ENCODE measurements at places on chromosomes 1 and 21. TPM values are rescaled to one million over a fixed set of nuclear protein-coding genes. Genes with fewer than 3 reads are reported as not detected.
A peak's percentile ranks its signal among the peaks of the same experiment; 100 is the strongest.

FCRL2 gene
- total RNA-seq = 0.17 TPM

B3GALT2 gene
- not detected for total RNA-seq

KRTAP12-2 gene
- not detected for total RNA-seq

OR2T5 gene
- not detected for total RNA-seq

TSEN15 gene
- 27.7 TPM for total RNA-seq

S100A10 gene
- total RNA-seq = 49.4 TPM

TPTE gene
- total RNA-seq = not detected

LCE3D gene
- total RNA-seq = not detected

TMEM52 gene
- total RNA-seq = 107 TPM

SLC37A1 gene
- total RNA-seq = 18.9 TPM

DNA sequence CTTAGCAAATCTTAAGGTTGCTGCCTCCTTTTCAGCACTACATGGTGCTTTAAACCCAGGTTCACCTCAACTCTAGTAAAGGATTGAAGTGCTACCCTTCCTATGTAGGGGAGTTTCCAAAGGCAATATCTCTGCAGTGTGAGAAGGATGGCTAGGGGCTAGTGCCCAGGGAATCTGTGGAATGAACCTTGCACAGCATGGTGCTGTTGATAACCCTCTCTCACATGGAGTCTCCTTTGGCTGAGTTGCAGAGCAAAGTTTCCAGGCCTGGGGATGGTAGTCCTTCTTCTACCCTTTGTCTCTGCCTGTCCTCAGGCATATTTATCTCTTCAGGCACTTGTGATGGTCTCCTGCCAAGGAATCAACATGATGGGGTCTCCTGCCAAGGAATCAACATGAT is 59.4 kb downstream of the AXDND1 start:
- no peak for DNase-seq

- DNase-seq = no peak
Measured at GRCh38 chr1:247173431-247173830, 1.6 kb upstream of the ZNF124 start.

DNA sequence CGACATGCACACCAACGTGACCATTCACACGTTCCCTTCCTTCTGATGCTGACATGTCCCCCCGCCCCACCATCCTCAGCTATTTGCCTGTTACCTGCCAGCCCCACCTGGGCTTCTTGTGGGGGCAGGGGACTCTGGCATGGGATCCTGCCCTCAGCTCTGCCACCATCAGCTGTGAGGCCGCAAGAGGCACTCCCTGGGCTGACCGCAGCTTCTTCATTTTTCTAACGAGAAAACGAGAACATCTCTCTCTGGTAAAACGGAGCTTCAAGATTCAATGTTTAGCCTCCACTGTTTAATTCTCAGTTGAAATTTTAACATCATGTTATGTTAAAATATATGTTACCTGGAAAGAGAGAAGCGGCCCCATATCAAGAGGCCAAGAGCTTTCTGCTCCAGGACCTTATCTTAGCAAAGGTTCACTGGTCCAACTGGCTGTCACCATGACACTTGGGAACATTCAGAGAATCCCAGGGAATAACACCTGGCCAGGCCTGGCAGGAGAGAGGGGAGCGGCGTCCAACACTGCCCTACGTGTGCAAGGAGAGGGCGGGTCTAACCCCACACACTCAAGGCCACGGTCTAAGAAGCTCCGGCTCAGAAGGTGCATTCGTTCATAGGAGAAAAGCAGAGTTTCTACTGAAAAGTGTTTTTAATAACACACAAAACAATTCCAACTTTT is 51.3 kb downstream of the HLCS start:
- DNase-seq = no peak

- DNase-seq = no peak
Measured at GRCh38 chr1:231163830-231164427, 2.1 kb downstream of the TRIM67 start.

GRCh38 chr1:78949227-78949626 is 57.3 kb downstream of the ADGRL4 start:
- no peak for DNase-seq

DNA sequence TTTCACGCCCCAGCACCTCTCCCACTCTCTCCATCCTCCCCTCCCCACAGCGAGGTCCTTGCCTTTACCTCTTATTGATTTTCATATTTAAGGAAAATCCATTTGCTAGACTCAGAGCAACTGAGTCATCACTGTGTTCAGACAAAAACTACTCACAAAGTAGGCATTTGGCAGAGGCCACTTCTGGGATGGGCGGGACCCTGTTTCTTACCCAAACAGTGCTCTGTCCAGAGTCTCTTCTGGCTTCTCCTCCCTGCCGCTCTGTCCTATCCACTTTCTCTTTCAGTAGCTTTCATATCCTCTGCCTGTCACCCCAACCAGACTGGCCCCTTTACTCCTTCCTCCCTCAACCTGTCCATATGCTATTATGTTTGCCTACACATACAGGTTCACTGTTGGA is 2.4 kb upstream of the NAV1 start:
- peak; percentile 69 for DNase-seq

DNA sequence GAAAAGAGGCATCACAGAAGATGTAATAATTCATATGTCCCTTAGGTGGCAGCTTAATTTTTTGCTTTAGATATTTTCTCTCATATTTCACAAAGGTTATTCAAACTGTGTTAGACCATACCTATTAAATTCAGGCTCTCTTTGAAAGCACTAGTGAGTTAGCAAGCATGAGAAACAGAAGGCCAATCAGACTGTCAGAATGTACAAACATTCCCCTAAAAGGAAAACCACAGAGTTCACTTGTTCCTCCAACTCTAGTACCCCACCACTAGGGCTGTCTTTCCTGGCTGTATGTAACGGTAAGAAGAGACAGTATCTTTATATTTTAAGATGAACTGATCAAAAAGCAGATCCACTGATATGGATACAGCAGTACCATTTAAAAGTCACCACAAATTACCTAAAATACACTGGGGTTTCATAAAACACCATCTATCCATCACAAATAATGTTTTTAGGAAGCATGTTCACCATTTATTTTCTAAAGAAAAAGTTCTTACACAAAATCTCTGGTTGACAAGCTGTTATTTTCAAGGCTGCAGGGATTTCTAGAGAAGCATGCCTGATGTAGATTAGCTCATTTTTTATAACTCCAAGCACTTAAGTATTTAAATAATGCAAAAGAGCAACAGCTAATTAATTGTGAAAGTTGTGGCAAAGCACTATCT is 1.8 kb downstream of the ARPC5 start:
- no peak for DNase-seq

DNA sequence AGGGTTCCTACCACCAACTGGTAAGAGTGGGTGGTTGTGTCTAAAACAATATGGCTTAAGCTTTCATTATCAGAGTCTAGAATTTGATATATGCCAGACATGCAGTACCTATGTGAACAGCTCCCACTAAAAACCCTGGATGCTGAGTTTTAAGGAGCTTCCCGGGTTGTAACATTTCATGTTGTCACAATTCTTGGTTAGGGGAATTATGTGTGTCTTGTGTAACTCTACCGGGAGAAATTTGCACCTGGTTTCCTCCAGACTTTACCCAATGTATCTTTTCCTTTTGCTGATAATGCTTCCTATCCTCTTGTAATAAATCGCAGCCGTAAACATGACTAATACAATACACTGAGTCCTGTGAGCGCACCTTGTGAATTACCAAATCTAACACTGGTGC is 48.3 kb downstream of the ARID4B start:
- DNase-seq = no peak

DNA sequence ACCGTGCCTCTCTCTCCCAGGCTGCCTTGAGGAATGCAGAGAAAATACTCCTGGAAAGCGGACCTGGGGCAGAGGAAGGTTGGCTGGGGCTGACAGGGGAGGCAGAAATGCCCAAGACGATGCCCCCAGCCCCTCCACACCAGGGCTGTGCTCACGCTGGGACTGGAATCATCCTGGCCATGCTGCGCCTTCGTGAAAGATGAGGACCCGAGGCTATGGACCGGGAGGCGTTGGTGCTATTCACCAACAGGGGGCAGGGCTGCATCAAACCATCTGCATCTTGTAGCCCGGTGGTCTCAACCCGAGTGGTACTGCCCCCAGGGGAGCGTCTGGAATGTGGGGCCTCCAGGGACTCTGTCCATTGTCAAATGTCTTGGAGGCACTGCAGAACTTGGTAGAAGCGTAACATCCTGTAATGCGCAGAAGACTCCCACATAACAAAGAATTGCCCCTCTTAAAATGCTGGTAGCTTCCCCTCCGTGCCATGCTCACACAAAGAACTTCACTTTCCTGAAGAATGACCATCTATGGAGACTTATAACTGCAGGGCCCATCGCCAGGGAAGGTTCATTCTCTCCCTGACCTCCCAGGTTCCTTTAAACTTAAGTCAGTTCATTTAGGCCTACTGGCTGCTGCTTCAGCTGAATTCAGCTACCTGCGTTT is 251.2 kb downstream of the RRAGC start:
- no peak for DNase-seq

GRCh38 chr1:37631036-37631435 is 3.7 kb downstream of the RSPO1 start:
- no peak for DNase-seq

- no peak for DNase-seq
Measured at GRCh38 chr21:31258073-31258472, 86.0 kb downstream of the TIAM1 start.

GRCh38 chr1:3902111-3902511 is 2.0 kb upstream of the C1orf174 start:
- DNase-seq = no peak

DNA sequence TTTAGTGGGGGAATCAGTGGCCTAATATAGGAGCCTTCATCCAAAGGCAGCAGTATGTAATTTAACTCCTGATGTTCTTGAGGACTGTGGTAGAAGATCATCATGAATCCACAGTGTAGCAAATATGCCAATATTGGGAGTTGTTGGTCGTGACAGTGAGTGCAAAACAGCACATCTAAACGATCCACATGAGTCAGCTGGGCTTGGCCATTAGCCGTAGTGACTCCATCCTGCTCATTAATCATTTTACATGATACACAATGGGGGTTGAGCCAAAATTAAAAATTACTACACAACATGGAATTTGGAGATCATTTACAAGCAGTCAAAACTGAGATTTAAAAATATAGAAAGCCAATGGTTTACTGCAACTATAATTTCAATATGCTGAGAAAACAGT is 653.9 kb upstream of the CAMK1G start:
- no peak for DNase-seq

DNA sequence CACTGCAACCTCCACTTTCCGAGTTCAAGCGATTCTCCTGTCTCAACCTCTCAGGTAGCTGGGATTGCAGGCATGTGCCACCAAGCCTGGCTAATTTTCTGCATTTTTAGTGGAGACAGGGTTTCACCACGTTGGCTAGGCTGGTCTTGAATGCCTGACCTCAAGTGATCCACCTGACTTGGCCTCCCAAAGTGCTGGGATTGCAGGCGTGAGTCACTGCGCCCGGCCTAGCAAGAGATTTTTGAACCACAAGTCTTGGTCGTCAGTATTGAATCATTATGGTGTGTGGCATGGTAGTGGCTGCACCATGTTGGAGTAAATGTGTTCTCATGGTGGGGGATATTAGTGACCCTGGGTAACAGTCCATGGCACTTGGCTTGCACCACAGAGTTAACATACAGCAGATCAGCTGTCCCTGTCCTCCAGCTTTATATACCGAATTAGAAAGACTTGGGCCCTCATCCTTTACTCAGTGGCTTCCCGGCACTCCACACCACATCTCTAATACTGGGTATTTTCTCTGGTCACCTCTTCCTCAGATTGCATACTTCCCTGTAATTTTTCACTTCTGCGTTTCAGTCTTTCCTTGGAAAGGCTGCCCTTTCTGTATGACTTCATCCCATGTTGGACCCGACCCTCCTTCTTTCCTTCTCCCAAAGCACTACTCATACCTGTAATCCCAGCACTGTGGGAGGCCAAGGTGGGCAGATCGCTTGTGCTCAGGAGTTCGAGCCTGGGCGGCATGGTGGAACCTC is 25.1 kb downstream of the AK4 start:
- no peak for DNase-seq

- no peak for DNase-seq
Measured at GRCh38 chr1:94931254-94931841, 4.4 kb upstream of the CNN3 start.

DNA sequence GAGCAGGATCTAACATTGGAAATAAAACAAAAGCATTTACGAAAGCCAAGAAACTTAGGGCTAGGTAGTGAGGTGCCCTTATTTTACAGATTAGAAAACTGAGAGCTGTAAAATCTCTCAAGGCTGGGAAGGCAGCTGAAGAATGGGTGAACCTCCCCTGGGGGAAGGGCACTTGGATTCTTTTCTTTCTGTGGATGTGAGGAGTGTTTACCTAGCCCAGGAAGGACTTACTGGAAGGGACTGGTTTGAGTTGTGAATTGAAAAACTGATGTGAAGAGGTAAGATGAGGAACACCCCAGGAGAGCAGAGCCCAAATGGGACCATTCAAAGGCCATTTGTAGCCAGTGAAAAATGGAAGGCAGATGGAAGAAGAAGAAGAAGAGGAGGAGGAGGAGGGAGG is 74.7 kb upstream of the NGF start:
- DNase-seq = no peak

GRCh38 chr1:37875833-37876232 is 16.4 kb upstream of the MTF1 start:
- no peak for DNase-seq

DNA sequence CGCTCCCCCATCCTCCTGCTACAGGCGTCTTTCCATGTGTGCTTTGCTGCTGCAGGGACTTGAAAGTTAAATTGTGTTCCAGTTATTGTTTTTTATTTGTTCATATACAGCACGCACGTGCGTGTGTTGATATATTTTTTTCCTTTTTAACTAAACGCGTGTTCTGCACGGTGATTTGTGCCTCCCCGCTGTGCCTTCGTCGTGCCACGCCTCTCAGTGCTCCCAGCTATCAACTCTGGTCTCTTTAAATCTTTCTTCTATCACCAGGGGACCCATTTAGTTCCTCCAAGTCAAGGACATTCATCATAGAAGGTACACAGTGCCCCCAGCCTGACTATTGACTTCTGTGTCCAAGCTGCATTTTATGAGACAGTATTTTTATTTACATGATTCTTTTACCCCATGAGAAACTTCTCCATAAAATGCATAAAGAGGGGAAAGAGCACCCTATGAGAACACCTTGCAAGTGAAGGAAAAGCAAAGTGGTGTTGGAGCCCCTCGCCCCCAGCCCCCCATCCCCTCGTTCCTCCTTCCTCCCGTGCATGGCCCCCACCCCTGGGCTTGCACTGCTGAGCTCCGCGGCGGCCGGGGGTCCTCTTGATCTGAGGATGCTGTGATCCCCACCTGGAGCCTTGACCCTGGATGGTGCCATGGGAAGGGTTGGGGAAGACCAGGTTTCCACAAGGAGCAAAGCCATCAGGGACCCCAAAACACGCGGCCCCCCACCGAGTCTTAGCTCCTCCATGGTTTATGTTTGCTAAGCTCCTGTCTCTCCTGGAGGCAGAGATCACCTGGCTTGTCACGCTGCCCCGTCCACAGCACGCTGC is 45.5 kb downstream of the KCNAB2 start:
- DNase-seq = no peak

- DNase-seq = no peak
Measured at GRCh38 chr1:214270097-214270650, 10.8 kb upstream of the SMYD2 start.
